ENCODE measurements at places on chromosomes 13 and 19.
A peak's percentile ranks its signal among the peaks of the same experiment; 100 is the strongest.

DNA sequence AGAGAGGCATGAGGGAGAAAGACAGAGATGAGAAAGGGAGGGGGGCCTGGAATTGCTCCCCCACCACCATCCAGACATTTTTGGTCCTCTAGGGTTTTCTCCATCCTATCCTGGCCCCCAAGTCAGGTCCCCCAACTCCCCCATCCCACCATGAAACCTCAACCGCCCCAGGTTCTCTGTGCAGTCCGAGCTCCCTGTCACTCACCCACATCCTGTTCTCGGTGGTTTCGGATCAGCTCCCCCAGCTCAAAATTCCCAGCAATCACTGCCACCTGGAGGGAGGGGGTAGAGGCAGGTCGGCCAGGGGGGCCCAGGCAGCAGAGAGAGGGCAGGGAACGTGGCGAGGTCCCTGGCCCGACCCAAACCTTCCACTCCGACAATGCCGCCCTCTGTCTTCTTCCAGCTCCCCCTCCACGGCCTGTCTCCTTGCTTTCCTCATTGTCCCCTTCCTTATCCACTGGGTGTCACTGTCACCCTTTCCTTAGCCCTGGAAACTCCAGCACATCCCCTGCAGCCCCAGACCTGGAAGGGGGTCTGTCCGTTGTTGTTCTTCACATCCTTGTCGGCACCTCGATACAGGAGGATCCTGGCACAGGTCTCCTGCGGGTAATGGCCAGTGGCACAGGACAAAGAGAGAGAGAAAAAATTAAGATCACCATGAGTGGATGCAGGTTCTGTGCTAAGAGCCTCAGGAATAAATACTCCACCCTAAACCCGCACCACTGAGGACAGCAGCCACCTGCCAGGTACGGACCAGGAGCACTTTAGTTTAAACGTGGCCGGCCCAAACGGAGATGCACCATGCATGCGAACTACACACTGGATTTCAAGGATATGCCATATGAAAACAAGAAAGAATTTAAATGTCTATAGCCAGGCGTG is 15.4 kb downstream of the SHANK1 start:
- no peak for DNase-seq

DNA sequence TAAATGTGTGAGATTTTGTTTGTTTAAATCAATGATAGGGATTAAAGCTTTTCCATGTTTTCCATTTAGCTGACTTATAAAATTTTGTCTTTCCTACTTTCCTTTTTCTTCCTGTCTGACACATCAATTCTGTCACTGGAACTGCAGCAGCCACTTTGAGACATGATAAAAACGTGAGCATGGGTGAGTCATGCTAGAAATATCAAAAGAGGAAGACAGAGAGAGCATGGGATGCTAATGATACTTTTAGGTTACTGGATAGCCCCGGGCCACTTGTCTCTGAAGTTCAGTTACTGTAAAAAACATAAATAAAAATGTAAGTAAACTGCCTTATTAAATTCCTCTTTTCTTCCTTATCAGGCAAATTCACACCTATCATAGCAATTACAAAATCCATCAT is 1332.0 kb upstream of the PCDH20 start:
- no peak for DNase-seq

DNA sequence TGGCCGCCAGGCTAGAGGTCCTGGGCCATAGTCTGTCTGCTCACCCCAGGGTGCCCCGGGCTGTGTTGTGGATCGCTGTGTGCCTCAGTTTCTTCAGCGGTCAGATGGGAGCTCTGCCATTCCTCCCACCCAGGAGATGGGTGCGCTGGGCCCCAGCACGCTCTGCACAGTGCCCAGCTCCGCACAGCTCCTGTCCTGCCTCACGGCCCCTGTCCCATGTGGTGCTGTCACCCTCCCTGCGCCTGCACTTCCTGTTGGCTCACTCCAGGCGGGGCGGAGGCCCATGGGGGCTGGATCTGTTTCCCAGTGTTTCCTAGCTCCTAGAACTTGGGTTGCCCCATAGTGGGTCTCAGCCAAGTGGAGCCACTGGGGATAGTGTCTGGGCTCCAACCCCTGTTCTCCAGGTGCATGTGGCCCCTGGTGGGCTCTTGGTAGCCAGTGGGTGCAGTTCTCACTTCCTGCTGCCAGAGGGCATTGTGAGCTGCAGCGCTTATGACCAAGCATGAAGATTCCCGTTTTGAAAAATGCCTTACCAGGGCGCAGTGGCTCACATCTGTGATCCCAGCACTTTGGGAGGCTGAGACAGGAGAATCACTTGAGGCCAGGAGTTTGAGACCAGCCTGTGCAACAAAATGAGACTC is 69.8 kb downstream of the KDM4B start:
- DNase-seq: no peak

- peak; percentile 54 for DNase-seq
Measured at GRCh38 chr19:7917267-7918061, 2.7 kb upstream of the SNAPC2 start.

DNA sequence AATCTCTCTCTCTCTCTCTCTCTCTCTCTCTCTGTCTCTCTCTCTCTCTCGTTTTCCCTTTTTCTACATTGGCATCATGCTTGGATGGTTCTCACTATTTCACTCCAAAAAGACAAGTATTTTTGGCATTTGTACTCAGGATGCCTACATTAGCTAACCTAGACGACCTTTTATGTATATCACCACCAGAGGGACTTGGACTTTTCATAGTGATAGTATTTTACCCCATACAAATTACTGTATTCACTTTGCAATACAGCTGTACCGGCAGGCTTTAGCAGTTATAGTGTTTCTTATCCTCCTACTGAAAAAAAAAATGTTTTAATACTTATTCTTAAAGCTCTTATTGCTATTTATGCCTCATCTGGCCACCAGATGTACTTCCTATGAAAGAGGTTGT is 687.2 kb upstream of the KLHL1 start:
- no peak for DNase-seq

GRCh38 chr13:59790626-59791025 is 373.1 kb downstream of the DIAPH3 start:
- DNase-seq: no peak

- peak; percentile 43 for DNase-seq
Measured at GRCh38 chr19:19039901-19040300, 6.5 kb downstream of the ARMC6 start.

- no peak for DNase-seq
Measured at GRCh38 chr13:98520674-98521449, 56.0 kb downstream of the STK24 start.

DNA sequence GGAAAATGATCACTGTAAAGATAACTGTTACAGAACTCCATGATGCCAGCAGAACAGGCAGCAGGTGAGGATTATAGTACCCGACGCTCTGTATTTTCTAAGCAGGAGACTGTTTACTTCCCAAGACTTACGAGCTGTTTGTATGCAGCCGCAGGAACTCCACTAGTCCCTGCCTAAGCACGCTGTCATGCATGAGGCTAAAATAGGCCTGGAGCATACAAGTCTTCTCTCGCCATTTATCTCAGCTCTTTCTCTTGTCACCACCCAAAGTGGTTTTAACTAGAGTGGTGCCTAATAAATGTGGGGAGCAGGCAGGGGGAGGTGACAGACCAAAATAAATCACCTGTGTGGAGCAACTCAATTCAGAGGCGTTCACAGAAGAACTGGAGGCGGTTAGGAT is 175.8 kb downstream of the TDRD3 start:
- no peak for DNase-seq

DNA sequence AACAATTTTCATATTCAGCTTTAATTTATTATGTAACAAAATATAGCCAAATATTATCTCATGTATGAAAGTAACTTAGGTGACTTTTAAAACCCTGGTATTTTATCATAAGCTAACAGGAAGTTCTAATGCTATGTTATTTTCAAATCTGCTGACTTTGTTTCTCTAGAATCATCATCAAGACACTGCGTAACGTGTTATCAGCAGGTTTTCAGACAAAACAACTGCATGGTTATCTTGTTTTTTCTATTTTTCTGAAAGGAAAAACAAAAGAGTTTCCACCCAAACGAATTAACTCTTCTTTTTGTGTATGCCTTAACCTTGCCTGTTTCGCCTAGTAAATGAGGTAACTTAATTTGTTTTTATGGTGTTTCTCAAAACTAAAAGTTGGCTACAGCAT is 156.3 kb downstream of the TBC1D4 start:
- DNase-seq: peak; percentile 24

DNA sequence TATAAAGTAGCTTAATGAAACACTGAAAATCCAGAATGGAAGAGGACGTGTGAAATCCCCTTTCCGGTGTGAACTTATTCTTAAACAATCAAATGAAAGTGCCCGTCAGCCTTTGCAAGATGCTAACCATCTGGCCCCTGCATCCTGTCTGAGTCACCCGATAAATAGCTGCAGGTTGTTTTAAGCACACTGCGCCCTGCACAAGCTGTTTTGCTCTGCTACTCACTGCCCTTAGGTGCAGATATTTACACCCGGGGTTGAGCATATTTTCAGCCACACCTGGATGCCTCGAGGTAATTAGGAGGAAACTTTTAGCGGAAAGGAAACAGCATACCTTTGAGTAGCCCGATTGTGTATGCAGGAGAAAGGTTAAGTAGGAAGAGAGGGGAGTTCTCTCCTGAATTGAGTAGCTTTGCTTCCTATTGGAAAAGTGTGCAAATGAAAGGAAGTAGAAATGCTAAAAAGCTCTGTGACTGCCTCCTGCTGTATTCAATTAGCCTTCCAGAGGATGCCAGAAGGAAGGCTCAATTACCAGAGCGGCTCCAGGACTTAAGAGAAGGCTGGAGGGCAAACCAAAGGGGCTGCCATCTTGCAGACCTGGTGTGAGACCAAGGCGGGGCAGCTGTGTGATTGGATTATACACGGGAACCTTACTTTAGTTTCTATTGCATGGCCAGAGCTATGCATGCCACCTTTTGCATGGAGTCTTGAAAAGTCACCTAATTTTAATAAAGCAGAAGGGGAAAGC is 42.5 kb downstream of the IRS2 start:
- peak; percentile 12 for DNase-seq

GRCh38 chr13:19959141-19959830 is 759 bp downstream of the ZMYM2 start:
- DNase-seq: peak; percentile 66

- DNase-seq: peak; percentile 23
Measured at GRCh38 chr19:40663695-40664692, 26.5 kb downstream of the NUMBL start.

- peak; percentile 50 for DNase-seq
Measured at GRCh38 chr13:102846261-102847015, 606 bp downstream of the ERCC5 start.
